ENCODE measurements at places on chromosomes 1 and 21. TPM values are rescaled to one million over a fixed set of nuclear protein-coding genes. Genes with fewer than 3 reads are reported as not detected.

CLIC6 gene
- 1.3 TPM for total RNA-seq

MMP23B gene
- 1.4 TPM for total RNA-seq

ERICH3 gene
- total RNA-seq, result 0.35 TPM

GREM2 gene
- 0.83 TPM for total RNA-seq

GRCh38 chr1:214920337-214920736 lies 162.2 kb upstream of the KCNK2 start:
- H3K36me3 ChIP-seq, result no peaks in the 10 kb centered on the region
- H3K27ac ChIP-seq, result no peak overlapping the region
- no peaks in the 10 kb centered on the region for H3K27me3 ChIP-seq
- H3K4me1 ChIP-seq, result no peaks in the 10 kb centered on the region

DNA sequence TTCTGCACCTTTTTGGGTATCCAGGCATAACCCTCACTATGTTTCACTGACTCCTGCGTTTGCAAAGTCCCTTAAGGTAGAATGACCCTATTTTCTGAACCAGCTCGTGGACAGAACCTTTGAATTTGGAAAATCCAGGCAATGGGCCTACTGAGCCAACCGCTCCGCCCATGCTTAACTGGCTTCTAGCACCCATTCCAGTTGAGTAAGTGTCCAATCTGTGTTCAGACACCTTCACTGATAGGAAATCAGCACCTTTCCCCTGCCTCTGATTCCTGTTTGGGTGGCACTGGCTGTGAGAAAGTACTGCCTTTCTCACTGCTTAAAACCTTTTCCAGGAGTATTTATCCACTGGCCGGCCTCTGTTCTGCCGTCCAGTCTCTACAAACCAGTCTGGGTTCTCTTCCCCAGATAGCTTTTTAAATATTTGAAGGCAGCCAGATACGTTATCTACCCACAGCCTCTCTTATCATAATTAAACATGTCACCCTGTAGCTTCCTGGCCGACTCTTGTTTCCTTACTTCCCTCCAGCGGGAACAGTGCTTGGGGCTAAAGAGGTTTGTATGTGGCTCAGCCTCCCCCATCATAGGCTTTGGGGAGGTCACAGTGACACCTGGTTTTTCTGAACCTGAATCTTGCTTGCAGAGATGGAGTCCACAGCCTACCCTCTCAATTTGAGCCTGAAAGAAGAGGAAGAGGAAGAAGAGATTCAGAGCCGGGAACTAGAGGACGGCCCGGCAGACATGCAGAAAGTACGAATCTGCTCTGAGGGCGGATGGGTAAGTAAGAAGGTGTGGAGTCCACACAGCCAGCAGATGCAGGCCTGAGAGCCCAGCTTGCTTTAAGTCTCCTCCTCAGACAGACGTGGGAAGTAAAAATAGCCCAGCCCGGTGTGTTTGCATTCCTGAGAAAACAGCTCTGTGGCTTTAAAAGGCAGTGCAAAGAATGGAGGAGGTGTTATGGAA lies 1.3 kb downstream of the POGK start:
- peaks cover 48% of the 10 kb centered on the region for H3K36me3 ChIP-seq
- peak overlapping the region; percentile 89 for H3K27ac ChIP-seq
- peak overlapping the region; percentile 82 for H3K4me3 ChIP-seq
- no peaks in the 10 kb centered on the region for H3K27me3 ChIP-seq

- DNase-seq, result peak; percentile 2
- H3K4me3 ChIP-seq, result no peak overlapping the region
- no peaks in the 10 kb centered on the region for H3K36me3 ChIP-seq
- no peak overlapping the region for H3K27ac ChIP-seq
- H3K4me1 ChIP-seq, result no peaks in the 10 kb centered on the region
These were observed 16.5 kb downstream of the CAMK2N1 start for GRCh38 chr1:20469406-20470076.

GRCh38 chr1:71240656-71241055 lies 159.8 kb upstream of the ZRANB2 start:
- H3K4me3 ChIP-seq, result no peak overlapping the region
- no peaks in the 10 kb centered on the region for H3K27me3 ChIP-seq
- H3K36me3 ChIP-seq, result no peaks in the 10 kb centered on the region
- H3K27ac ChIP-seq, result no peak overlapping the region

DNA sequence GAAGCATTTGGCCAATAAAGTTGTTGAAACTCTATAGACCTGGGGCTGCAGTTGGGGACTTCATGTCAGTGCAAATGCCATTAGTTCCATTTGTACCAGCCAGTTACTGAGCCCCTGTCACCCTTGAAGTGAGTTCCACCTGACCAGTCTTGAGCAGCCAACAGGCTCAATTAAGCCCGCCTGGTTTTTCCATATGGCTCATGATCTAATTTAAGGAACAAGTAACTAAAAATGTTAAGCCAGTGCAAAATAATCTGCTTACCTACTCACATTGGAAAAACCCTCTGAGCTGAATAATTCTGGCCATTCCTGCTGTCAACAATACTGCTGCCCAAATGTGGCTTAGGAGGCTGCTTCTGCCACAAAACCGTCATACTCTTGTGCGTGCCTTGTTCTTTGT lies 21.6 kb downstream of the NSUN4 start:
- H3K27me3 ChIP-seq, result no peaks in the 10 kb centered on the region
- H3K4me1 ChIP-seq, result no peaks in the 10 kb centered on the region
- no peak overlapping the region for H3K4me3 ChIP-seq
- no peak overlapping the region for H3K27ac ChIP-seq
- DNase-seq, result no peak
- peaks cover 61% of the 10 kb centered on the region for H3K36me3 ChIP-seq

GRCh38 chr1:169724168-169724567 lies 9.7 kb downstream of the SELE start:
- H3K4me1 ChIP-seq, result no peaks in the 10 kb centered on the region
- no peak for DNase-seq
- no peak overlapping the region for H3K27ac ChIP-seq
- H3K27me3 ChIP-seq, result no peaks in the 10 kb centered on the region
- no peaks in the 10 kb centered on the region for H3K36me3 ChIP-seq
- no peak overlapping the region for H3K4me3 ChIP-seq

GRCh38 chr1:162605225-162605927 lies 26.9 kb upstream of the DDR2 start:
- peaks cover 4% of the 10 kb centered on the region for H3K36me3 ChIP-seq
- H3K27ac ChIP-seq, result no peak overlapping the region
- no peaks in the 10 kb centered on the region for H3K27me3 ChIP-seq
- no peak for DNase-seq
- H3K4me1 ChIP-seq, result no peaks in the 10 kb centered on the region

DNA sequence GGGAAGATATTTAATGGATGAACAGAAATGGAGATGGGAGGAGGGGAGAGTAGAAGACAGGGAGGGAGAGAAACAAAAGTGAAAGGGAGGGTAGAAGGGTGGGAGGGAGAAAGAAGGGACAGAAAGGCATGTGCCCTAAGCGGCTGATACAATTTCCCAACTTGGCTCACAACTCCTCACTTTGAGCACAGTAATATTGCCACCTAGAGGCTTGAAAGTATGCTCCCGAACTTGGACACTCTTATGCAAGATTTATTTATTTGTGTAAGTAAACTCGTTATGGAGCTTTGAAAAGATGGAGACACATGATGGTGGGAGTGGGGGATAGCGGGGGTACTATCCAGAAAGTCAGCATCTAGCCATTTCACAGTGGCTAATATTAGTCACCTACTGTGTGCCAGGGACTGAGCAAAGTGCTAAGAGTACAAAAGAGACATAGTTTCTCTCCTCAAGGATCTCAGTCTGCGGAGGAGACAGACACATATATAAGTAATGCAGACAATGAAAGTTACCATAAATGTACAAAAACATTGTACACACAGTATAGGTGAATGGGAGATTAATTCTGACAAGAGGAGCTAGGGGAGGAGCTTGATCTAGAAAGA lies 189.7 kb downstream of the SEC16B start:
- H3K4me1 ChIP-seq, result no peaks in the 10 kb centered on the region
- H3K27me3 ChIP-seq, result no peaks in the 10 kb centered on the region
- H3K36me3 ChIP-seq, result no peaks in the 10 kb centered on the region

DNA sequence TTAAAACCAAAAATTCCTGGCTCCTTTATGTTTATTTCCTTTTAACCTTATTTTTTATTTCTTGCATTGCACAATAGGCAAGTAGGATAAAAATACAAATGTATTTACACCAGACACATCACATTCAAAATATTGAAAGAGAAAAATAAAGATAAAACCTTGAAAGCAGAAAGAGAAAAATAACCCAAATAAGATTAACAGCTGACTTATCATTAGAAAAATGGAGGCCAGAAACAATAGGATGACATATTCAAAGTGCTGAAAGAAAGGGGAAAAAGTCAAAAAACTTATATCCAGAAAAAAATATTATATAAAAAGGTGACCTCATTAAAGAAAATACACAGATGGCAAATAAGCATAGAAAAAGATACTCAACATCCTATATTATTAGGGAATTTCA lies 459.4 kb downstream of the NUF2 start:
- no peak overlapping the region for H3K4me3 ChIP-seq
- H3K27me3 ChIP-seq, result no peaks in the 10 kb centered on the region
- no peak for DNase-seq
- H3K27ac ChIP-seq, result no peak overlapping the region
- no peaks in the 10 kb centered on the region for H3K36me3 ChIP-seq

DNA sequence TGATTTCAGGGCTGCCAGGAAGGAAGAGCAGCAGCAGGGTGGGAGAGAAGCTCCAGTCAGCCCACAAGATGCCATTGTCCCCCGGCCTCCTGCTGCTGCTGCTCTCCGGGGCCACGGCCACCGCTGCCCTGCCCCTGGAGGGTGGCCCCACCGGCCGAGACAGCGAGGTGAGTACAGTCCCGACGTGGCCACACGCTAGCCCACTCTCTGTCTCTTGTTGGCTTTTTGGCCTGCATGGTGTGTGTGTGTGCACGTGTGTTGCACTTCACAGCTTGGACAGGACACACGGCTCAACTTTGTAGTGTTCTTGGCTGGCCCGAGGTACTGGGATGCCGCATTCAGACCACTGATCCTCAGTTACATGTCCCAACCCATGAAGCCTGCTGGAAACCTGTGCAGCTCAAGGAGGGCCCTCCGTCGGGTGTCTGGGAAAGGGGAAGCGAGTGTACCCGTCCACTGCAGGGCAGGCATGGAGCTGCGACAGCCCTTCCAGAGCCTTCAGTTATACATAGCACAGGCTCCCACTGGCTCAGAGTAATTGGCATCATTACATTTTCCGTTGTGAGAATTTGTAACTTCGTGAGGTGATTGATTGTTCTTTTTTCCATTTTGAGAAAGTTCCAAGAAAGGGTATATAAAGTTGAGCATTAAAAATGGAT lies 454 bp downstream of the CORT start:
- no peak overlapping the region for H3K4me3 ChIP-seq
- H3K36me3 ChIP-seq, result no peaks in the 10 kb centered on the region
- no peak overlapping the region for H3K27ac ChIP-seq
- no peaks in the 10 kb centered on the region for H3K27me3 ChIP-seq
- H3K4me1 ChIP-seq, result peaks cover 12% of the 10 kb centered on the region

DNA sequence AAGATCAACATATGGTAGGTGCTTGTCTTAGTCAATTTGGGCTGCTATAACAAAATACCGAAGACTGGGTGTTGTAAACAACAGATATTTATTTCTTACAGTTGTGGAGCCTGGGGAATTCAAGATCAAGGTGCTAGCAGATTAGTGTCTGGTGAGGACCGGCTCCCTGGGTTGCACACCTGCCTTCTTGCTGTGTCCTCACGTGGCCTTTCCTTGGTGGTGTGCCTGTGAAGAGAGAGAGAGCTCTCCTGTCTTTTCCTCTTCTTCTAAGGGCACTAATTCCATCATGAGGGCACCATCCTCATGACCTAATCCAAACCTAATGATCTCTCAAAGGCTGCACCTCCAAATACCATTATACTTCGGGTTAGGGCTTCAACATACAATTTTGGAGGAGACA lies 45.8 kb upstream of the ATF3 start:
- H3K4me1 ChIP-seq, result peaks cover 7% of the 10 kb centered on the region
- H3K36me3 ChIP-seq, result no peaks in the 10 kb centered on the region
- no peak for DNase-seq
- no peak overlapping the region for H3K4me3 ChIP-seq

DNA sequence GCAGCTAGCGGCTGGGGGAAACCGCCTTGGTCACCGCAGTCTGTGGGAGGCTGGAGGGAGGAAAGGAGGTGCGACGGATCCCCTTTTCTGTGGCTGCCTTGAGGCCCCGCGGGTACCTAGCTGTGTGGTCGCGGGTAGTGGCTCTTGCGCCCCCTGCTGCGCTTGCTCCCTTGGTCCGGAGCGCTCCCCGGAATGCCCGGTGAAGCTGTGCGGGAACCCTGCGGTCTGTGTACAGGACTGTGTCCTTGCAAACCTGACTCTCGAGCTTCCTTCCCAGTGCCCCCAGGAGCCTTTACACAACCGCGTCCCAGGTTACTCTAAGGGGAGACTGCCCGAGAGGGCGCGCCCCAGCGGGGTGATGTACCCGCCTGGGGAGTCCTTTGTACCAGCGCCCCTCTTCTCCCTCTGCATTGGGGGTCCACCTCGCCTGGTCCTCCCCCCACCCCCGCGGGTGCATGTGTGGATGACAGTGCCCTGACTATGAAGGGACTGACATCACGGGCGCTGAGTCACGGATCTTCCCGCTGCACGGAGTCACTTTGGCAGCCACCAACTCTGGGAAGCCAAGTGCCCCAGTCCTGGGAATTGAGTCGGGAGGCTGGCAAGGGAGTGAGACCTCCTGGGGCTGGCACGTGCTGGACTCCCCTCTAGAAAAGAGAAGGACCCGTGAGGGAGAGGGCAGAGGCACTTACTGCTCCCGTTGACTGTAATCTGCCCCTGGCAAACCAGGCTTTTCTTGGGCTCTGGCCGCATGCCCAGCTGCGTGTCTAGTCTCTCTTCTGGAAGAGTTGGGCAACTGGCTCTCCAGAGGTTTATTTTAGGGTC lies 816 bp downstream of the IL6R start:
- DNase-seq, result peak; percentile 91
- peaks cover 100% of the 10 kb centered on the region for H3K4me1 ChIP-seq
- no peaks in the 10 kb centered on the region for H3K36me3 ChIP-seq

DNA sequence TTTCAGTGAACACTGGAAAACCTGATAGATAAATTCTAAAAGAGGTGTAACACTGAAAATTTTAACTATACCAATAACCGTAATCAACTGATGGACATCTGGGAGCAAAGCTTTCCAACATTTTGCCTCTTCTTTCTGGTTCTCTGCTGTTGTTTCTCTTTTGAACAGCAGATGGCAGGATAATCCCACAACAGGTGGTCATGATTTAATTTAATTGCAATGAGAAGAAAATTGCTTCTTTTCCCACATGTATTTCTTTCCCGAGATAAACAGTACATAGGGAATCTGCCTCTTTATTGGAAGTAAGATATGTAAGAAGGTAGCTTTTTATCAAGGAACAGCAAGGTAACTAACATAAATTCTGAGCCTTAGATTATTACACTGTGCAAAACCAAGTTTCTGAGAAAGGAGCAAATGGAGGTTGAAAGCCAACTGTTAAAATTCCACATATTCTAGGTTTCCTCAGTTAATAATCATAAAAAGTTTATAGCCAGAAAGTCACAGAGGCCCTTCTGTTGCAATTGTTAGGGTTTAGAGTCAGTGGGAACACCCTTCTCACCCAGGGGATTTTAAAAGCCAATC lies 72.9 kb downstream of the RPS6KA1 start:
- no peak overlapping the region for H3K4me3 ChIP-seq
- no peaks in the 10 kb centered on the region for H3K36me3 ChIP-seq
- no peak overlapping the region for H3K27ac ChIP-seq
- peaks cover 15% of the 10 kb centered on the region for H3K4me1 ChIP-seq
- H3K27me3 ChIP-seq, result no peaks in the 10 kb centered on the region
- DNase-seq, result no peak

GRCh38 chr1:92016720-92017316 lies 13.0 kb upstream of the EPHX4 start:
- H3K4me1 ChIP-seq, result no peaks in the 10 kb centered on the region
- H3K36me3 ChIP-seq, result no peaks in the 10 kb centered on the region
- no peak overlapping the region for H3K27ac ChIP-seq
- H3K27me3 ChIP-seq, result peaks cover 17% of the 10 kb centered on the region
- no peak for DNase-seq
